Foreskin keratinocyte (primary cell): ENCODE measurements at places on chromosomes 5 and 9. TPM values are rescaled to one million over a fixed set of nuclear protein-coding genes. Genes with fewer than 3 reads are reported as not detected.

DNA sequence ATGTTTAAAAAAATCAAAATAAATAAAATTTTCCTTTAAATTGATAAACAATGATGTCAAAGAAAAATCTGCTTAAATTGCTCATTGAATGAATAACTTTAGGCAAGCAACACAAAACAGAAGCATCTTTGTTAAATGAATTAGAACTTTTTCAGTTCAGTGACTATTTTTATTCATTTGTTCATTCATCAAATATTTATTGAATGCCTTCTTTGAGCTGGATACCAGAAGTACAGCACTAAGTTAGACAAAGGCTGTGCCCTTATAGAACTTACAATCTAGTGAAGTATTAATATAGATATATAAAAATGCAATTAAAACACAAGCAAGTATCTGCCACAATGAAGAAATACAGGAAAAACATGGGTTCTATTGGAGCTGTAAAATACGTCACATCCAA, 10.8 kb downstream of the FNIP1 start:
- no peak for DNase-seq

DNA sequence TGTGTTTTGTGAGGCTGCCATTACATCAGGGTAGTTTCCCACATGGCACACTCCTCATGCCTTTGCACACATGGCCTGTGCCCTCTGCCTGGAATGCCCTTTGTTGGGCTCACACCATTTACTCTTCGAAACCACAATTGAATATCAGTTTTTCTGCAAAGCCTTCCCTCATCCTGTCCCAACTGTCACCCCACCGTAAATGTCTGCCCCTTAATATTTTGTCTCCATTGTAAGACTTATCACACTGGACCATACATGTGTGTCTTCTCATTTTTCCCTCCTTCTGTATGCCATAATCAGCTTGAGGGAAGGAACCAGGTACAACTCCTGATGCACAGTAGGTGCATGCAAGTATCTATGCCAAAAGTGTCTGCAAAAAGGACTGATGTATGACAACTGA, 62.7 kb upstream of the TMEM252 start:
- DNase-seq: no peak

Gene ADRA1B
- total RNA-seq: 0.11 TPM in 1 of 2 replicates, not detected in the other

DNA sequence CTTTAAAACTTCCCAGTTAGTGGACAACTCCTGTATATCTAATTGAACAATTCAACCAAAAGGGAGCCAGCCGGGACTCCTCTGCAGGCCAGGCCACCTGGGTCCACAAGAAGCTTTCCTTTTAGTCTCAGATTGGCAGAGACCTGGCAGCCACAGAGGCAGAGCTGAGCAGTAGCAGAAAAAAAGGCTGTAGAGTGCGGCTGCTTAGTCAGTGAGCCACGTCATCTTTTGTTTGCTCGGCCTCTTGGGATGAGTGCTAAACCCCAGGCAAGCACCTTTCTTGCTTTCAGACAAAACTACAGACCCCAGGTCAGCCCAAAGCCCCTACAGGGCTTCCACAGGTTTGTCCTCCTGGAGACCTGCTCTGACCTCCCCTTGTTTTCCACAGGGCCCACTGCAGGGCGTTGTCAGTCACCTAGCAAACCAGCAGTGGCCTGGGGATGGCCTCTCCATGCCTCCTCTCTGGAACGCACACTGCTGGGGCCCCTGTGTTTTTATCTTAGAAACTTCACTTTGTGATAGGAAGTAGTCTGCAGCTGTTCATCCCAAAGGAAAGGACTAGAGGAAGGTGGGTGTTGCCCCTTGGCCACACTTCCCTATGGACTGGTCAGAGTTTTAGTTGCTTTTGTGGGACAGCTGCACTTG, 49.9 kb downstream of the SHB start:
- peak; percentile 64 for DNase-seq

Gene GDA
- 0.46 and 1.2 TPM in 2 replicates for total RNA-seq

Gene MEGF10
- total RNA-seq: not detected in 2 replicates

DNA sequence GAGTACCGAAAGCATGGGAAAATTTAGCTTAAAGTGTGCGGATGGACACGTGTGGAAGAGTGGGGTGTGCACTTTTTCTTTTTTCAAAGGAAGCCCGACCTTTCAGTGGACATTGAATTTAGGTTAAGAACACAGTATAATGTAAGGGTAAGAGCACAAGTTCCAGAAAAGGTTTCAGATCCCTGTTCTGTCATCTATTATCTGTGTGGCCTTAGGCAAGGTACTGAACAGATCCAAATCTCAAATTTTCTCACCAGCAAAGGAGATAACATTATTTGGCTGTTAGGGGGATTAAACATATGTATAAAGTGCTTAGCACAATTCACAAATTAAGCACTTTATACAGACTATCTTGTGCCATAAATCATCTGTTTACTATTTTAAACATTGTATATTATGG, 441.0 kb downstream of the SPOCK1 start:
- no peak for DNase-seq

GRCh38 chr5:147490989-147491388, 18.9 kb downstream of the DPYSL3 start:
- DNase-seq: no peak

DNA sequence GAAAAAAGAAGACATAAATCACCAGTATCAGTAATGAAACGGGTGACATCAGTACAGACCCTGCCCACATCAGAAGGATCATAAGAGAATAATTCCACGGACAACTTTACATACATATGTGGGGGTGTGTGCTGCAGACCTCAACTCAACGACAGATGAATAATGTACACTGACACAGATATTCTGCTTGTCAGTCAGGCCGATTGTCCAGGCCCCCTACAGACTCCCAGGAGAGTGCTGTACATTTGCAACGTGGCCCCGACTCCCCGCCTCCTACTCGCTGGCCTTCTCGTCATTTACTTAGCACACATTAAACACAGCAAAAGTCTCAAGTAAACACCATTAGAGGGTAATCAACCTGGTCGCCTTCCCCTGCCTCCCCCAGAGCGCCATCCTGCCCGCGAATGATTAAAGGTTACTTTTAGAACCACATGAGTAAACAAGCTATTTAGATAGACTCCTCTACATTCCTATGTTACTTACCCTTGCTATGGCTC, 3.5 kb upstream of the TMED9 start:
- DNase-seq: no peak

Gene RAD50
- total RNA-seq: 42.7 and 46.8 TPM in 2 replicates

DNA sequence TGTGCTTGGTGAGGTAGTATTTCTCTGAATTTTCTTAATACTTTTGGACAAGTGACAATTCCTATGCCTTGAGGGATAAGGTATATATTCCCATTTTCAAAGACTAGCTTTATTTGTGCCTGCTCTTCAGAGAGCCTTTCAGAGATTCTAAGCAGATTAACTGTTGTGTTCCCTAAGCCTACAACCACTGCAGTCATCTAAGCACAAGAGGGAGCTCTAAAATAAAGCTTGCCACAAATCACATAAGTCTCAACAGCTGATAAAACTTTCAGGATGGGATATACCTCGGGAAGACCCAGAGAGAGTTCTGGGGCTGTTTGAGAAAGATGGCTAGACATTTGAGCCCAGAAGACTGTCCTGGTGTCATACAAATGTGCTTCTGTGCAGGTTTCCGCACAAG, 157.3 kb downstream of the CYLC2 start:
- DNase-seq: no peak
